ENCODE measurements at places on chromosomes 12 and 14.
A peak's percentile ranks its signal among the peaks of the same experiment; 100 is the strongest.

GRCh38 chr12:82740129-82741000, 53.7 kb downstream of the TMTC2 start:
- no peak for DNase-seq

- DNase-seq, result no peak
Observed at GRCh38 chr14:58367296-58367695, 28.4 kb upstream of the TOMM20L start.

- DNase-seq, result no peak
Observed at GRCh38 chr12:46246021-46246700, 22.7 kb downstream of the SLC38A1 start.

GRCh38 chr12:64269161-64269560, 47.1 kb upstream of the KICS2 start:
- DNase-seq, result no peak

- DNase-seq, result no peak
Observed at GRCh38 chr12:38124247-38125012, 192.1 kb upstream of the ALG10B start.

GRCh38 chr12:70806827-70807226, 113.7 kb downstream of the PTPRR start:
- DNase-seq, result no peak

- no peak for DNase-seq
Observed at GRCh38 chr14:85054178-85054577, 475.8 kb upstream of the FLRT2 start.

GRCh38 chr14:85934123-85934885, 404.4 kb downstream of the FLRT2 start:
- DNase-seq, result peak; percentile 92
